NCI-H1092 treated with DMSO at 0.1 percent for 48 hours (cell line): ENCODE measurements at places on chromosomes 12 and 14.

DNA sequence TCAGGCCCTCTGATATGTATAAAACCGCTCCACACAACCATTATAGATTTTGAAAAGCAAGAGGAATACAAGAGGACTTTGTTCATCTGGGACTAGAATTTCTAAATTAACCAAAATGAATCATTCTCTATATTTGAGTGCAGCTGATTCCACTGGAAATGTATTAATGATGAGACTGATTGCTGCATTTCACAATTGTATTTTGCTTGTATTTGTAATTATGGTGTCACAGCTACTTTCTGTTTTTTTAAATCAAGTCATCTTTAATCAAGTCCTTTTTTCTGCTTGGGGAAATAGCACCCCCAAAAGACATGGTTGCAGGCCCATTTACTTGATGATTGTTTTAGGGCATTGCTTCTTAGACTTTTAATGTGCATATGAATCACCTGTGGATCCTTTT, 162.4 kb downstream of the KICS2 start:
- no peak for DNase-seq

DNA sequence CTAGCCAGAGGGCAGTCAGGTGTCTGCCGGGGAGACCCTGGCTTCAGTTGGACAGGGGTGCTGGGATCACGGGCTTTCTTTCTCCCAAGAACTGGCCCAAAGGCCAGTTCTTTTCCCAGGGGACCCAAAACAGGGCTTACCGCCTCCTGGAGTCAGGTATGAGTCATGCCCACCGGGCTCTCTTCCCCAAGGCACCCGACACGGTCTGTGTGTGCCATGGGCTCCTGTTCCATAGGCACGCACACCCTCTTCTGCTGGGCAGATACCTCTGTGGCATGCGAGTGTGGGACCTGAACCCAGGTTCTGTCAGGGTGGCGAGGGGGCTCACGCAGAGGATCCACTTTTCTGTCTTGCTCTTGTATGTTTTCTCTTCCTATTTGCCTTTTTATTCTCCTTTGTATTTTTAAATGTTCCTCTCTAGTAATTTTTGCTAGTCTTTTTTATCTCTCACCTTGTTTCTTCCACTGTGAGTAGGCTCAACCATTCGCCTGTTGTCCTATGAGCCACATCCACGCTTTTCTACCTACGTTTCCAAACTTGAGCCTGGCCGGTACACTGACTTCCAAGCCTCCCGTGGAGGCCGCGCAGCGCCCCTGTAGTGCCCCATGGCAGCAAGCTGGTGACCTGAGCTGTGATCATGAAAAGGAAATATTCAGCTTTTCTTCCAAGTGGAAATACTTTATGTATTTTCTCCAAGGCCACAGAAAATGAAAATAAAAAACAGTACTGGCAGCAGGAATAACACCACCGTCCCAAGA, 362.2 kb downstream of the CACNA1C start:
- no peak for DNase-seq

- DNase-seq = no peak
Measured at GRCh38 chr14:55626131-55626530, 46.1 kb downstream of the KTN1 start.

GRCh38 chr12:104627990-104628830, 171.5 kb downstream of the CHST11 start:
- DNase-seq = no peak

GRCh38 chr12:106663385-106663784, 80.6 kb downstream of the RFX4 start:
- no peak for DNase-seq

DNA sequence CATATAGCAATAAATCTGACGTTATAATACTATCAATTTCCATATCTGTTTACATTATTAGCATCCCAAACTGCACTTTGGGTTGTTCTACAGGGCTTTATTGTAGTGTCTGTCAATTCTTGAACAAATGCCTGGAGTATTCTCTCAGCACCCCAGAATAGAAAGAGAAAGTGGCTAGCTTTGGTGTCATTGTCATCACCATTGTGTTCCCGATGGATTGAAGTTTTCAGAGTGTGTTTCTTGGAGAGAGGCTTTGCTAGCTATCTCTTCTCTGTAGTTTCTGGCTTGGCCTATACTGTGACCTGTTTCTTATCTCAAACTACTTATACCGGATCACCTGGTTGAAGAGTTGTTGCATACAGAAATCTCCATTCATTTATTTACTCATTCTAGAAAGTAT, 6.4 kb downstream of the TMEM106C start:
- no peak for DNase-seq
